ENCODE measurements at places on chromosomes 11 and 22. TPM values are rescaled to one million over a fixed set of nuclear protein-coding genes. Genes with fewer than 3 reads are reported as not detected.
A peak's percentile ranks its signal among the peaks of the same experiment; 100 is the strongest.

GRCh38 chr11:1482581-1483444 is 3.8 kb downstream of the MOB2 start:
- DNase-seq = no peak

The SEC14L3 gene
- total RNA-seq = 2.9 TPM

- DNase-seq = no peak
Observed at GRCh38 chr22:30747493-30747892, 52.8 kb downstream of the OSBP2 start.

- DNase-seq = no peak
Observed at GRCh38 chr11:110903830-110904229, 191.6 kb upstream of the ARHGAP20 start.

- no peak for DNase-seq
Observed at GRCh38 chr11:77656362-77656761, 18.8 kb upstream of the CLNS1A start.

The ENTHD1 gene
- 4.8 TPM for total RNA-seq

- peak; percentile 58 for DNase-seq
Observed at GRCh38 chr11:61628662-61628970, 47.7 kb upstream of the SYT7 start.

The APOL4 gene
- total RNA-seq = 3.9 TPM

- peak; percentile 23 for DNase-seq
Observed at GRCh38 chr22:26783885-26784284, 126.5 kb downstream of the MIAT start.

DNA sequence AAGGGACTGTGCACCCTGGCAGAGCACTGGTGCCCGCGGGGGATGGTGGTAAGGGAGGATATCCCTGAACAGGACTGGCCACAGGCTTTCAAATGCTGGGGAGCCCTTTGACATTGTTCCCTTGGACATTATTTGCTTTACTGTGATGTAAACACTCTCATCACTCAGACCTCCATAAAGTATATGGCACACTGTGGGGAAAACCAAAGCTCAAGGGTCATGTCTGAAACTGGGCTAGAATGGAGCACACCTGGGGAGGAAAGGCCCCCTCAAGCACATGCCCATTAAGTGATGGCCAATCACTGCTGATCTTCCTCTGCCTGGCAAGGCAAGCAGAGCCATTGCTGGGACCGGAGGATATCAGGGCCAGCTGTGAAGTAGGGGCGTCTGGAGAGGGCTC is 60.9 kb upstream of the TENM4 start:
- DNase-seq = no peak
